Placental pericyte (primary cell): ENCODE measurements at places on chromosomes 5 and 9. TPM values are rescaled to one million over a fixed set of nuclear protein-coding genes. Genes with fewer than 3 reads are reported as not detected.

Gene SPATA9
- 0.57 and 0.88 TPM in 2 replicates for total RNA-seq

Gene POU5F2
- 0.88 and 1.7 TPM in 2 replicates for total RNA-seq

Gene RNF224
- not detected in 2 replicates for total RNA-seq

Gene PCDHGB5
- 27.3 and 27.4 TPM in 2 replicates for total RNA-seq

Gene LPCAT1
- total RNA-seq = 20.8 and 49.1 TPM in 2 replicates

Gene NUDT2
- total RNA-seq = 27.8 and 31.1 TPM in 2 replicates

Gene RPP25L
- total RNA-seq = 10.0 and 17.3 TPM in 2 replicates
